Effector CD8-positive, alpha-beta T cell (primary cell): ENCODE measurements at places on chromosomes 1 and 21.

- no peak for DNase-seq
Measured at GRCh38 chr1:215669806-215670491, 102.8 kb downstream of the KCTD3 start.

- peak; percentile 84 for DNase-seq
Measured at GRCh38 chr1:9867408-9868243, 42.4 kb downstream of the CTNNBIP1 start.

DNA sequence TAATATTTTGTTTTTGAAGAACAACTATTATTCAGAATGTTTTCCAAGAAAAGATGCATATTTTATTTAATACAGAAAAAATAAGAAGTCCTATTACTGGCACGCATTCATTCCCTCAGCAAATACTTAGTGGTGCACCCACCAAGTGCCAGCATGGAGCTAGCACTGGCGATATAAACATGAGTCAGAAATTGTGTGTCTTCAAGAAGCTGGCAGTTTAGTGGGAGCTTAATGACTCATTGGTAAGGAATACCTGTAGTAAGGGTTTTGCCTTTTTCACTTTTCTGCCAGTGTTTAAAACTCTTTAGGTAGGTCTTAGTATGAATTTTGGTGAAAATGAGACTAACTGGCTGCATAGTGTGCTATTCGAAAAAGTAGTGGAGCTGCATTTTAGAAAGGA, 6.3 kb downstream of the MAGI3 start:
- no peak for DNase-seq

GRCh38 chr1:228394571-228395394, 11.9 kb downstream of the TRIM11 start:
- DNase-seq = no peak

DNA sequence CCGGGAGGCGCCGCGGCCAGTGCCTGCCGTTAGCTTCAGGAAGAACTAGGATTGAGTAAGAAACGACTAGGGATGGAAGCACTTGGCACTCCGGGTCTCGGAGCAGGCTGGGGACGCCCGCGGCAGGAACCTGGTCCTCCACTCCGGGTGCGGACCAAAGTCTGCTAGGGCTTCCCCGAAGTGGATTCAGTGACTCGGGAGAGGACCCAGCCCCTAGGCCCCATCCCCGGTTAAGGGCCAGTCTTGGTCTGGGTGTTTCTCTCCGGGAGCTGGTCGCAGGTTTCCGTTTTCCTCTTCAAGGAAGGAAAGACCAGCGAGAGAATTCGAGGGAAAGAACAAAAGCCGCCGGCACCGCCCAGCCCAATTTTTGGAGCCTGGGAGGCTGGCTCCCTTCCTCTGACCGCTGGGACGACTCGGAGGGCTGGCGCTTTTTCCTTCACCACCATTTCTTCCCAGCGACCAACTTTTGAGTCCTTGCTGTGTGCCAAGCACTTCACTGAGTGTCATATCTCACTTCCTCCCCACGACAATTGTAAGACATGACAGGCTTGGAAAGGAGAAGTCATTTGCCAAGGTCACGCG, 16.8 kb upstream of the STMN1 start:
- no peak for DNase-seq

- no peak for DNase-seq
Measured at GRCh38 chr1:94693029-94693428, 127.1 kb upstream of the SLC44A3 start.
